ENCODE measurements at places on chromosomes 7 and 10.

DNA sequence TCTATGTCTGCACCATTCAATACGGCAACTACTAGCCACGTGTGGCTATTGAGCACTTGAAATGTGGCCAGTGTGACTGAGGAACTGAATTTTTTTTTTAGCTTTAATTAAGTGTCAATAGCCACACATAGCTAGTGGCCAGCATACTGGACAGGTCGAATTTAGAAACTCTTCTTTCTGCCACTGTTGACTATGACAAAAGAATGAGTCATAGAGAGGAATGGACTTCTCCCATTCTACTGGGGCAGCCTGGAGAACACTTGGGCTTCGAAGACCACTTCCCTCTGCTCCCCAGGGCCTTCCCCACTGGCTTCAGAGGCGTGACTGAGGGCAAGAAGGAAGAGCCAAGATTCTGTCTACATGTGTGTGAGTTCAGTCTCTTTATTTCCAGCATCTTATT is 137.5 kb downstream of the SNX10 start:
- DNase-seq: no peak

DNA sequence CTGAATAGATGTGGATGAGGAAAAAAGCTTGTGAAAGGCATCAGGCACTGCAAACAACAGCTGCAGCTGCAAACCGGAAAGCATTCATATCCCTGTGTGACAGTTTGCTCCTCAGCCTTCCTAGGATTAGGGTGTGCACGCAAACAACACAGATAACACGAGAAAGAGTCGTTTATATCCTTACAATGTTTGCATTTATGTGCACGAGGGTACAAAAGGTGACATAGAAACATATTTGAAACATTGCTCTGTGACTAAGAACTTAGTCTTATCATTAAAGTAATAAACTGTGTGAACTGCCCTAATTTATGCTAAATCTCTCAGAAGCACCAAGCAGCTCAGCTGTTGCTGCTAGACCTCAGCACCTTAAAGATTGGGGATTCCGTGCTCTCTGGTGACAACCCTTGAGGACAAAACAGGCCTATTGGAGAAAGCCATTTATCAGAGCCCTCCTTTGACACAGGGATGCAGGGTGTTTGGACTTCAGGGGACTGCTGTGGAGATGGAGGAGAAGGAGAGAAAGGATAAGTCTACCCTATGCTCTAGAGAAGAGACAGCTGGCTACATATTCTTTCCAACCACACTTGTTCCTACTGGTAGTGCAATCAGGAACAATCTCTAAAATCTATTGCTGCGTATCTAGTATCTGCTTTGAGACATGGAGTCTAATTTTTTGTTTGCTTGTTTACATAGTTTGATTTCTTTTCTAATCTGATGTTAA is 176.2 kb downstream of the GNAT3 start:
- peak; percentile 84 for DNase-seq

DNA sequence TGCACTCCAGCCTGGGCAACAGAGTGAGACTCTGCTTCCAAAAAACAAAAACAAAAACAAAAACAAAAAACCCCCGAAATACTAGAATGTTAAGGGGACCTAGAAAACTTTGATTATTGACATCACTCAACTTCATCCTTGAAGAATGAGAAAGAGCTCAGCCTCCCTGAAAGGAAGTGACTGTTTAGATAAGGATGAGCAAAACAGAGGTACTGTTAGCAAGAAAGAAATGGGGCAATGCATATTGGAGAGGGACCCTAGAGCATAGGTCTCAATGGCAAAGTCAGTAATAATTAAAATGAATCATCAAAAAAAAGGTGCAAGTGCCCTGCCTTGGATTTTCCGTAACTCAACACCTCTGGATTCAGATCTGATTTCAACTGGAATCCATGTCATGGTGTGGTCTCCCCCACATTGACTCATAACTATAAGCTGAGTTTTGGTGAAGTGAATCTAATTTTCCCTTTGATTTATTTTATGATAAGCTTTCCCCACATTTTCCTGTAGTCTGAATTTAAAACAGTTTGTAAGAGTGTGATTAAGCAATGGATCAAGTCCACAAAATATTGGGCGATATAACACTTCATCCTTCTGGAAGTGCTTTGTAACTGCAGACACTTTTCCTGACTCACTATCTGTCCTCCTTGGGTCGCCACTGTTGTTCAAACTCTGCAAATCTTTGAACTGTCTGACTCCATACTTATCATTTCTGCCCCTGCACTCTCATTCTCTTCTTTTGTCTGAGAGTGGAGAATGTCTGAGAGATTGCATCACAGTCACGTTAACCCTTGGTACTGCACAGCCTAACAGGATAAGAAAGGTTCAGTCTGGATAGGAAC is 224.8 kb upstream of the LYZL1 start:
- peak; percentile 52 for DNase-seq

- no peak for DNase-seq
Measured at GRCh38 chr10:2282202-2282601, 544.9 kb upstream of the ADARB2 start.

DNA sequence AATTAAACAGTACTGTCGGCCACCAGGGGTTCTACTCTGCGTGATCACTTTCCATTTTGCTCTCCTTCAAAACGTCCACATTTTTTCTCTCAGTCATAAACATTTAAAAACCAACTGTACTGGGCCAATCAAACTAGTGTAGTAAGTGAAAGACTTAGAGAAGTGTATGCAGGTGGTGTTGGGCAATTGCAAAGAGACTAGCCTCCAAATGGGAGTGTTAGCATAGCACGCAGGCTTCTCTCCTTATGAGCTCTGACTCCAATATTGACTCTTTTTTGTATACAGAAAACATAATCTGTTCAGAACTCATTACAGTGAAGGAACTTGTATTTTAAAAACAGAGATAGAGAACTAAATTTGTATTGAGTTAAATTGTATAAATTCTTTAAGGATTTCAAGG is 150.6 kb downstream of the SDK1 start:
- DNase-seq: no peak

DNA sequence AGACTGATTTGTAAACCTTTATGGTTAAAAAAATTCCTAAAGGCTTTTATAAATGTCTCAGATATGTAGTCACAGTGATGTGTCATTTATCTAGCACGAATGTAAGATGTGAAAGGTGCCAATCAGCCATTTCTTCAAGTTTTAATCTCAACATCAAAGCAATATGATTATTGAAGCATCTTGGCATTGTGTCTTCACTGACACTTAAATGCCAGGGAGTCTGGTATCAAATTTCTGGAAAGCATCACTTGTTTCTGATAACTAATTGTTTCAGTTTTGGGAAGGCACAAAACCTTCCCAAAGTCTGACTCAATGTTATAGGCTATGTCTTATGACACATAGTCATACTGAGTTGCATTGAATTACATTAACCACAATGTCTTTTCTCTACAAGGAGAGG is 492.0 kb upstream of the CNTNAP2 start:
- DNase-seq: no peak

- no peak for DNase-seq
Measured at GRCh38 chr10:94225589-94225988, 137.2 kb downstream of the NOC3L start.

DNA sequence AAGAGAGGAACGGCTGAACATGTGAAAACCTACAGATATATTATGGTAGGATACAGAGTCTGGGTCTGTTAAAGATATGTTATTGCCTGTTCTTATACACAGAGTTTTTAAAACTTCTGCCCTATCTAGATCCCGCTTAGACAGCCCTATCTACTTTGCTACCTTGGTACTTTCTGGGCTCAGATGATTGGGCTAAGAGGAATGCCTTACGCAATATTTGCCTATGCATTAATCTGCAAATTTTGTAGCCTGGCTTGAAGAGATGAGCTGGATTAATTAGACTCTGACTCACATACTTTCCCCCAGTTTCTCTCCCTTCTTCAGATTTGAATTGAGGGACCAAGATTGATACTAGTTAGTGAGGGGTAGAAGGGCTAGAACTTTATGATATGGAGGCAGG is 33.6 kb upstream of the A1CF start:
- DNase-seq: peak; percentile 0

GRCh38 chr10:11468126-11468742 is 143.2 kb downstream of the USP6NL start:
- DNase-seq: peak; percentile 58

GRCh38 chr10:127986531-127987466 is 79.9 kb downstream of the PTPRE start:
- no peak for DNase-seq

DNA sequence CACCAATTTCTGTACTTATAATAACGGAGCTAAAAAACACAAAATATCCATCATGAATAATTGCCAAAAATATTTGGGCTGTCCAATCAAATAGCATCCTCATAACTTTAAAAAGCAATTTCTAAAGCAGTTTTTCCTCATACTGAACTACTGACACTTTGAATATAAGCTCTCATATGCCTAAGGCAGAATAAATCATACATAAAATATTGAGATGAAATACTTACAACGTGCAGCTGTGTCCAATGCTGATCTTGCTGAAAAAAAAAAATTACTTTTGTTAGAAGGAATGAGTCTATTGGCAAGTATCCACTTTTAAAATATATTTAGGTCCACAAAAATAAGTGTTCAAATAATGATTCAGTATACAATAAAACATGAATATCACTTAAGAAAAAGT is 24.2 kb downstream of the FAM3C start:
- DNase-seq: no peak

- DNase-seq: no peak
Measured at GRCh38 chr7:27423290-27423689, 180.7 kb downstream of the EVX1 start.
